ENCODE measurements at places on chromosomes 3 and 15.

- no peak for DNase-seq
Observed at GRCh38 chr3:185090811-185091210, 62.0 kb downstream of the C3orf70 start.

GRCh38 chr3:42732196-42732828 lies 29.7 kb upstream of the HHATL start:
- no peak for DNase-seq

DNA sequence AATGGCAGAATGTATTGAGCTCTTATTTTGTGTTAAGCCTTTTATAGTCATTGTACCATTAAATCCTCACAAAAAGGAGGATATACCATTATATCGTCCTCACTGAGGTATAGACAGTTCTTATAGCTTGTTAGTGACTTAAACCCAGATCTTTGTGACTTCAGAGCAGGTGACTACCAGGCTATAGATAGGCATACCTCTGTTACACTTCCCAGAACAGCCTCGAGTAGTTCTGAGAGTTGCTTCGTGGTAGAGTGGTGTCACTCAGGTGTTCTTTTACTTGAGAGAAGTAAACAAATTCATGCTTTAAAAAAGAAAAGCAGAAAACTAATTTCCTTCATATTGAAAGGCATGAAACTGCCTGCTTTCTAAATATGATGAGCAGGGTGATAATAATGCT lies 59.9 kb downstream of the SEC22A start:
- DNase-seq, result no peak

DNA sequence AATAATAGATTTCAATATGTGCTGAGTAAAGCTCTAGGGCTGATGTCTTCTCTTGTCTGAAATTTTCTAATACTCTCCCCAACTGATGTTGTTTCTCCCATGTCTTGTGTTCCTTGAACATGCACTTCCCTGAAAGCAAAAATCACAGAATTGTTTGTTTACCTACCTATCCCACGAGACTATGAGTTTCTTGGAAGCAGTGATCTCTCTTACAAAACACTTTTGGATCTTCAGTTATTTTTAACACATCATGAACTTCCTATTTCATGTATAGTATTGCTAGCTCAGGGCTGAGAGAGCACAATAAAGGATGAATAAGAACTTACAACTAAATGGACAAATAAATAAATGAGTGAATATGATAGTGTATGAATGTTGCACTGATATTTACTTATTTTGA lies 365.0 kb downstream of the ROBO2 start:
- no peak for DNase-seq

GRCh38 chr3:10492364-10493201 lies 12.8 kb downstream of the ATP2B2 start:
- DNase-seq, result no peak

DNA sequence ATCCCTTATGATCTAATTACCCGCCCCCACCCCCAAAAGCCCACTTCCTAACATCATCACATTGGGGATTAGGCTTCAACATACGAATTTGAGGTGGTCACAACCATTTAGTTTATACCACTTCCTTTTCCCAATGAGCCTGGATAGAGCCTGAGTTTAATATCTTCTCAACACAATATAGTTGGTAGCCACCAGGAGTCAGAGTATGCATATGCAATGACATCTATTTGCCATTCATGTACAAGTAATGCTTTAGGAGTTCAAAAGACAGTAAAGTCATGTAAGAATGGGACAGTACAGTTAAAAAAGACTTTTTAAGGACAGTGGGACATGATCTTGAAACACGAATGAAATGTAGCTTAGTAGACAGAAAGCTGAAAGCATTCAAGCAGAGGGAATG lies 172.4 kb downstream of the DCLK3 start:
- DNase-seq, result no peak

- no peak for DNase-seq
Observed at GRCh38 chr15:64455961-64456371, 4.4 kb upstream of the ZNF609 start.

DNA sequence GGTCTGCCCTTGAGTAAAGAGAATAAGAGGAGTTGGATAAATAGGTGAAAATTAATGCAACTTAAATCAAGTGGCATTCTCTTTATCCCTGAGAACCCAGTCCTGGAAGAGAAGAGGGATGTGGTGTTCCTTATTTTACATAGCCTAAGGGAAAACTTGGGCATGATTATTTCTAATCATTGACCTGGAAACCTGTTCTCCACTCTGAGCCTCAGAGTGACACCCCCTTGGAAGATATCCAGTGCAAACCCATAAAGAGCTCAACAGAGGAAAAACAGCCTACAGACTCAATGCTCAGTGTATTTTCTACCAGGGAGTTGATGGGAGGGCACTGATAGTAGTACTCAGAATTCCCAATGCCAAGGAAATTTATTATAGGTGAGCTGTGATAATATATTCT lies 22.0 kb downstream of the SLC15A2 start:
- no peak for DNase-seq

GRCh38 chr3:129505341-129505740 lies 23.1 kb upstream of the RHO start:
- DNase-seq, result no peak

DNA sequence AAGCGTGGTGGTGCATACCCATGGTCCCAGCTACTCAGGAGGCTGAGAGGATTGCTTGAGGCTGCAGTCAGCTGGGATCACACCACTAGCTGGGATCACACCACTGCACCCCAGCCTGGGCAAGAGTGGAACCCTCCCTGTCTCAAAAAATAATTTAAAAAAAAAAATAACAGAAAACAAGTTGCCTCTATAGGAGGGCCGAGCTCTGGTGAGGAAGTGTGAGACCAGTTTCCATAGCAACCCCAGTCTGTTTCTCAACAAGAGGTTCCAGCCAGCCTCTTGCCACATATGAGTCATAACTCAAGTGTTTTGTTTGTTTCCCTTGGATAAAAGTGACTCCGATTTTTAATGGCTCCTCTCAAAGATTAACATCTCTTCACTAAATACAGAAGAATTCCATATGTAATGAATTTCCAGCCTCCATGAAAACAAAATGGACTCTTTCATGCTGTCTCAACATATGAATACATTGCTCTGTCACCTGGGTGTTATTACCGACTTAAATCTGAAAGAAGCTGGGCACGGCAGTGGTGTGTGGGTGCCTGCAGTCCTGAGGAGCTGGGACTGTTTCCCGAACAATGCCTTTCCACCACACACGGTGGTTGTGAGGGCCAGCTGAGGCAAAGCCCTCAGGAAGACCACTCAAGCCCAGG lies 19.7 kb downstream of the TMEM43 start:
- peak; percentile 89 for DNase-seq

- no peak for DNase-seq
Observed at GRCh38 chr3:89889386-89889785, 782.0 kb downstream of the EPHA3 start.

- no peak for DNase-seq
Observed at GRCh38 chr3:184677344-184678316, 34.2 kb downstream of the MAGEF1 start.

- no peak for DNase-seq
Observed at GRCh38 chr15:98398056-98398455, 250.3 kb upstream of the IGF1R start.

- peak; percentile 59 for DNase-seq
Observed at GRCh38 chr3:165854696-165855095, 17.5 kb upstream of the BCHE start.

DNA sequence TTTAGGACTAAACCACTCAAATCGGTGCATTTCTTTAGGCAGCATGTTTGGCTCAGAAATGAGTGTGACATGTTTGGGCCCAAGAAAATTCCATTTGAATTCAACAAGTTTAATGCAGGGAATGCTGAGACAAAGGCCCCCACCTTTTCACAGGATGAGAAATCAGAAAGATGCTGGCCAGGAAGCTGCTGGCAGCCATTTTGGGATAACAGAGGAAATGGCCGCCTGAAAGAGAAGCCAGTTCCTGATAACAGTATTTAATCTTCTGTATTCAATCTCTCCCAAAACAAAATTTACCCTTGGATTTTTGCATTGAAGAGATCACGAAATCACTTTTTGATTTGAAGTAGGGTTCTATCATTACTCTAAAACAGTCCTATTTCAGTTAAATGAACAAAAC lies 350.9 kb downstream of the SLC9A9 start:
- no peak for DNase-seq

- DNase-seq, result no peak
Observed at GRCh38 chr3:42509111-42509510, 6.7 kb downstream of the VIPR1 start.

DNA sequence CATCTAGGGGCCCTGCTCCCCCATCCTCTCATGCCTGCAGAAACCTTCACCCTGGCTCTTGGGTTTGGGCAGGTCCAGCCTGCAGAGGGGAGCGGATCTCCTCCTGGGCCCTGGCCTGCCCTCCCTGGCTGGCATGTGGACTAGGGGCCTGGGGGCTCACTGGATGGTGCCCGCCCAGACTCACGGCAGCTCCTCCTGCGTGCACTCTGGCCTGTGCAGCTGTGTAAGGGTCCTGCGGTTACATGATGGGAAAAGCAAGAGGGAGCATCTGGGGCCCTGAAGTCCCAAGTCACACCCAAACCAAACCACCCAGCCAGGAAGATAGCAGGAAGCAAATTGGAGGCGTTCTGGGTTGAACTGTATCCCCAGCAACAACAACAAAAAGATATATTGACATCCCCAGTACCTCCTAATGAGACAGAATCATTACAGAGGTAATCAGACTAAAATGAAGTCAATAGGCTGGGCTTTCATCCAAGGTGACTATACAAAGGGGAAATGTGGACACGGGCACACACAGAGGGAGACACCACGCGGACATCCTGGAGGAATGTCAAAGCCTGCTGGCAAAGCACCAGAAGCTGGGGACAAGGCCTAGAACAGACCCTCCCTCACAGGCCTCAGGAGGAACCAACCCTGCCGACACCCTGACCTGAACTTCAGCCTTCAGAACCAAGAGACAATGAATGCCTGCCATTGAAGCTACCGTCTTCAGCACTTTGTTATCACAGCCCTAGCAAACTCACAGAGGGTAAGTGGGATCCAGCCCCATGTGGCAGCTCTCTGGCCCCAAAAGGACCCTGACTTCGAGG lies 10.4 kb upstream of the CLK3 start:
- DNase-seq, result peak; percentile 9

- DNase-seq, result no peak
Observed at GRCh38 chr15:51077221-51078153, 17.2 kb downstream of the TNFAIP8L3 start.

- no peak for DNase-seq
Observed at GRCh38 chr3:120177707-120178306, 83.6 kb upstream of the GSK3B start.

DNA sequence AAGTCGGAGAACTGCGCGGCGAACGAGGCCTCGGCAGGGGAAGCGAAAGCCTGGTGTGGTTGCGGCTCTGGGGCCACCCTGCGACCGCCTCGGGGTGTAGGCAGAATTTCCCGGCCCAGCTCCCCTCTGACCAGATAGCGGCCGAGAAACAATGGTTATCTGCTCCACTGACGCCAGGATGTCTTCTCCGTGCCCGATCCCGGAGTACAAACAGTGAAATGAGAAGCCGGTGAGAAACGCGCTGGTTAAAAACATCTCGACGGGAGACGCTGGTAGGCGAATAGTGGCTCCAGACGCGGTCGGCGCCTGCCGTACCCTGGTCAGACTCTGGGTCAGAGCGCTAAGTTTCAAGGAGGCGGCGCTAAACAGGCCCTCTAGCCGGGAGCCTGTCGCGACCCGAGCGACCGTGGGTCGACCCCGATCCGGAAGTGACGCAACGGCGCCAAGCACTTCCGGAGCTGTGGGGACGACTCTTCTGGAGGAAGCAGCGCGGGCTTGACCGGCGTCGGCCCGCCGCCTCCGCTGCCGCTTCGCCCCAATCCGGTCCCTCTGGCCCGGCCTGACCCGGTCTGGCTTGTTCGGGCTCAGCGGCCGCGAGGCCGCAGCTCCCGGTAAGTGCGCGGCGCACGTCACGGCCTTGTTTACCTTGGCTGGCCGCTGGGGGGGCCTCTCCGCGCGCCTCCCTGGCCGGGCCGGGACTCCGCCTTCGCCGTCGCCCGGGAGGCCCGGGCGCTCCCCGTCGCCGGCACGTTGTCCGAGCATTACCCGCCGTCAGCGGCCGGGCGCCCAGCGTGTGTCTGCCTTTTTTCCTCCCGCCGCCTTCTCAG lies at the start of gene ARIH2:
Gene ARIH2 (plus strand): TSS at position 455 of the 827 bp plus-strand sequence. CDS start 8,717 bp downstream, outside the sequence.
- DNase-seq, result peak; percentile 90

- no peak for DNase-seq
Observed at GRCh38 chr3:168024537-168024941, 71.2 kb downstream of the GOLIM4 start.

DNA sequence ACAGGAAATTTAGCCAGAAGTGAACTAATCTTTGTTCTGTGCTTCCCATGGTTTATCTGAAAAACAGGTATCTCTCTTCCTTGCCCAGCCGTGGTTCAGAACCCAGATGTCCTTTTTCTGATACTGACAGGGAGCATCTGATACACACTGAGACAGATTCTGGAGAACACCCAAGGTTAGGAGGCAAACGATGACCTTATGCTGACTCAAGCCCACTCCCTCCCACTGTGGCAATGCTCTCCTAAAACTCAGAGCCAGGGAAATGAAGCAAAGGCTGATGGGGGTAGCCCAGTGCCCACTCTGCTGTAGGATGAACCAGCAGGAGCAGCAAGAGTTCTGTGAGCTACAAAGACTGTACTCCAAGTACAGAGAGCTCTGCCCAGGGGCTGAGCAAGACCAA lies 225.1 kb downstream of the NTRK3 start:
- DNase-seq, result no peak

DNA sequence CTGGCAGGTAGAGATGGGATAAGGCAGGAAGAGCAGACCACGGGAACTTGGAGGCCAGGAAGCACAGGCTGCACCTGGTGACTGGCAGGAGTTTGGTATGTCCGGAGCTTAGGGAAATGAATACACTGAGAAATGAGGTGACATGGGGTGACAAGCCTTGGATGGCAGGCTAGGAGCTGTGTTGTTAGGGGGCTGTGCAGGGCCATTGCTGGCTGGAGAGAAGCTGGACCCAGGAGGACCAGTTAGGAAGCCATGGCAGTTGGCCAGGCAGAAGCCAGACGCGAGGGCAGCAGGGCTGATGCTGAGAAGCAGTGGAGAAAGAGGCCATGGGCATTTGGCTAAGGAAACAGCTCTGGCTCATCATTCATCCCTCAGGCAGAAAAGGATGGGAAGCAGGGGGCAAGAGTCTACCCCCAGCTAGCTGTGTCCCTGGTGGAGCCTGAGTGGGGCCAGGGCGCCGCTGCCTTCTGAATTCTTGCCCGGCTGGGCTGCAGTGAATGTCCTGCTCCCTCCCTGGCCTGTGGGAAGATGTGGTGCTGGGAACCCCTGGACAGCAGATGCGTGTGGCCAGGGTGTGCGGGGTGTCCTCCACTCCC lies 255.8 kb downstream of the FAM43A start:
- DNase-seq, result no peak

Measured in HT-29 (cell line).